Epithelial cell of proximal tubule (primary cell): ENCODE measurements at places on chromosomes 1 and 21.

DNA sequence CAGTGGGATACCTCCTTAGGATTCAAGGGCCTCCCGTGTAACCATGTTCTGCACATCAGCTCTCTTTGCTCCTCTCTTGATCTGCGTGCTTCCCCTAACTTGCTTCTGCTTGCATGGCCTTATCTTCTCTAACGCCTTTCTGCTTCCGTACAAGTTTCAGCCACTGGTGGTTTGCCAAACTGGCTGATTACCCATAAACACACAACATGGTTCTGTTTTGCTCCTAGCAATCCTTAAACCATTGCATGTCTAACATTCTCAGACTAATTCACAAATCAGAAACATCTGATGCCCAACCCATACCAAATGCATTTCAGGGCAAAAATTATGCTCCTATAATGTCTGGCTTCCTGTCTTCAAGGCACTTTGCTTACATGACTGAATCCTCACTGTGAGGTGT lies 166.4 kb downstream of the PBX1 start:
- no peak for DNase-seq

- DNase-seq, result no peak
Measured at GRCh38 chr1:82775406-82776000, 974.8 kb downstream of the ADGRL2 start.

- DNase-seq, result no peak
Measured at GRCh38 chr21:31607791-31608190, 51.7 kb upstream of the SOD1 start.

GRCh38 chr1:200415789-200416593 lies 6.2 kb upstream of the ZNF281 start:
- peak; percentile 85 for DNase-seq

DNA sequence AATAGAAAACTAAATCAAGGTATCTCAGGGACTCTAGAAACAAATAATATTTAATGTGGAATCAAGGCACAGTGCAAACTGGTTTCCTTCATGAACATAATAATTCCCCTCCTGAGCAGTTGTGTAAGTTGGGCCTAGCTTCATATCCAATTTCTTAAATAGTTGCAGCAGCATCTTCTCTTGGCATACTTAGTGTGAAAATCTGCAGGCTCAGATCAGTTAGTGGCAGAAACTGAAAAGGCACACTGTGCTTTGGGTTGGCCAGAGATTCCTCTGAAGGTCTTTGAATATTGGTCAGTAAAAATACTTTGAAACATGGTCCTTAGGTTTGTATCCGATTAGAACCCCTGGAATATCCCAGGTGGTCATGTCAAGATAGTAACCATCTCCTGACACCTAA lies 52.5 kb downstream of the CHRM3 start:
- DNase-seq, result no peak

GRCh38 chr1:221839782-221840395 lies 98.0 kb upstream of the DUSP10 start:
- peak; percentile 98 for DNase-seq

DNA sequence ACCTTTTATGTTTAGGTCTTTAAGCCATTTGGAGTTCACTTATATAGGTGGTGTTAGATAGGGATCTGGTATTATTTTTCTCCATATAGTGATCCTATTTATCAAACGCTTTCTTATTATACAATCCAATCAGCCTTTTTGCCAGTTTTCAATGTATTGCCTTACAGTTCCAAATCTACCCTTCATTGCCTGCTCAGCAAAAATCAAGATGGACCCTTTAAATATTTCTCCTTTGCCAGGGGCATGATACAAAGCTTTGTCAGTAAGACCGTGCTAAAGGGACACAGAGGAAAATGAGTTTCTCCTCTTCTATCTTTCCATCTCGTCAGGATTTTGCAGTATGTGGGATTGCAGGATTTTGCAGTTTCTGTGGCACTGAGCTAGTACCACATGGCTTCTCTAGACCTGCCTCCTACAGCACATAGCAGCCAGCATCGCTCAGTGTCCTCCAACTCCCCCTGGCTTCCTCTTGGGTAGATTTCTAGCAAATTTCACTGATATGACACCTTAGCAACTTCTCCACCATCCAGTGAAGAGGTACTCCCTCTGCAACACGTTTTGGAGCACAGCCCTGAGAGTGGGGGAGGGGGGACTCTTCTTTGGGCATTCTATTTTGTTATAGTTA lies 22.5 kb upstream of the CAP1 start:
- no peak for DNase-seq

DNA sequence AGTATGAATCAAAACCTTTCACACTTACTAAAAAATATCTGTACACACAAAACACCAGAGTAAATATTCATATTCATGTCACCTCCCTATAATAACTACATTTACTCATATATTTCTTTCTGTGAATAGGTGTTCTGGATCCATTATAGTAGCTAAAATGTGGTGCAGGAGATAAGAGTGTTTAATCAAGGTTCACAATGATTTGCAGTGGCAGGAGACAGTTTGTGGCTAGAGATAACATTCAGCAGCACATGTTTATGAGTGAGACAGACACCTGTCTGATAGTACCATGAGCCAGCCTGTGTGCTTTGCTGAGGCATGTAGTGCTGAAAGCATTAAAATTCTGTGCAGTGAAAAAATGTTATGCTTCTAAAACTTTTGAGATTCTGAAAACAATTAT lies 410.3 kb downstream of the SRGAP2C start:
- no peak for DNase-seq

- peak; percentile 46 for DNase-seq
Measured at GRCh38 chr1:78227705-78228635, 182.2 kb downstream of the GIPC2 start.

- no peak for DNase-seq
Measured at GRCh38 chr1:55418208-55419000, 203.2 kb upstream of the USP24 start.

DNA sequence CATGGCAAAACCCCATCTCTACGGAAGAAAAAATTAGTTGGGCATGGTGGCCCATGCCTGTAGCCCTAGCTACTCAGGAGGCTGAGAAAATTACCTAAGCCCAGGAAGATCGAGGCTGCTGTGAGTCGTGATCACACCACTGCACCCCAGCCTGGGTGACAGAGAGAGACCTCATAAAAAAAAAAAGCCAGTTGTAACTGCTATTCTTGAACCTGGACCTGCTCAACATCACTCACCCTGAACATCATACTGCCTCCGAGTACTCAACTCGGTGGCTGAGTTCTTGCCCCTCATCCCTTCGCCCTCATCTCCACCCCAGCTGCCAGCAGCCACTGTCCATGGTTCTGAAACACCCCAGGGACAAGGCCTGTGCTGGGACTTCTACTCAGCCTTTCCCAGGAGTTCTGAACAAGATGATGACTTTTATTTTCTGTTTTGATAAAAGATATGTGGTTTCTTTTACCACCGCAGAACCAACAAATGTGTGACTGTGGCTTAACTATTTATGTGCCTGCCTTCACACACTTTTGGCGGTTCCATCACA lies 5.4 kb upstream of the DISP3 start:
- no peak for DNase-seq

DNA sequence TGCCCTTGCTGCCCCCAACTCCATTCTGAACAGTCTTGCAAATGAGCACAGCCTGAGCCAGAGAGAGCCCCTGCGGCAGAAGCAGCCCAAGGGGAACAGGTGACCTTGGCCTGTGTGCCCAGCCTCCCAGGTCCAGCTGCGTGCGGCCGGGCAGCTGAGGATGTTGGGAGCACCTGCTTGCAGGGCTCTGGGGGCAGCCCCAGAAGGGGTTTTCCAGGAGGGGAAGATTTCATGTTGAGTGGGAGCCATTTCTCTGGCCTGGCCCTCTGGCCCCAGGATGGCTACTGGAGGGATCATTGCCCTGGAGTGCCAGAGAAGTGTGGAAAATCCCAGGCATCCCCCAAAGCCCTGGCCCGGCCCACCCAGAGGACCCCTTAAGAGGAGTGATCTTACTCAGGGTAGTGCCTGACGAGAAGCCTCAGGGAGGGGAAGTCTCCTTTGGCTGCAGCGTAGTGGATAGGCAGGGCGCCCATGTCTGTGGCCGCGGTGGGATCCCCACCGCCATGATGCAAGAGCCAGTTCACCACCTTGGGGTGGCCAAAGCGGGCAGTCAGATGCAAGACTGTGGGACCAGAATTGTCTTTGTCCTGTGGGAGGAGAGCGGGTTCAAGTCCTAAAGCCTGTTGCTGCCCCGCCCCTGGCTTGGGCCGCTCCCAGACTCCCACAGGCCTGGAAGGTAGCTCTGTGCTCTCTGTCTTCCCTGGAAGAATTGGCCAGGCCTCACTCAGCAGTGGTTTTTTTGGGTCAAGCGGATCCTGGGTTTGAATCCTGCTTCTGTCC lies 20.6 kb upstream of the RNU1-4 start:
- no peak for DNase-seq

DNA sequence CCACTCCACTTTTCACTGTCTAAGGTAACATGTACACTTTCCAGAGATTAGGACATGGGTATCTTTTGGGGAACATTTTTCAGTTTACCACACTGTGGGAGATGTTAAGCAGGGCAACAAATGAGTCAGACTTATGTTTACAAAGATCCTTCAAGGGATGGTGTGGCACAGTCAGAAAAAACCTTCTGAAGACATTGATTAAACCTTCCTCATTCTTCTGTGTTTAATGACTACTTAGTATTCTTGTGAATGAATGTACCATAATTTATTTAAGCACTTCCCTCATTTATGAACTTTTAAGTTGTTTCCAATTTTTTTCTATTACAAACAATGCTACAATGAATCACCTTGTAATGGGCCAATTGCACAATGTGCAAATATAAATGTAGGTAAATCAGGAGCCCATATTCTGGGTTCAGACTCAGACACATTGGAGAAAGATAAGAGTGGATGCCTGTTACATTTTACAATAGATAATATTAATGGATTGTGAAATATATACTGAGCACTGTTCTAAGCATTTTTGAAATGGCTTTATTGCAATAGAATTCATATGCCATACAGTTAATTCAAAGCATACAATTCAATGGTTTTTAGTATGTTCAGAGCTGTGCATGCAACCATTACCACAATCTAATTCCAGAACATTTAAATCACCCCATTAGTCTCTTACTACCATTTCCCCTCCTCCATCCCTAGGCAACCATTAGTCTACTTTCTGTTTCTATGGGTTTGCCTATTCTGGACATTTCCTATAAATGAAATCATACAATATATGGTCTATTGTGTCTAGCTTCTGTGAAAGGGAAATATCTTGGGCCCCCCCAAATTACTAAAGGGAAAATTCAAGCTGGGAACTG lies 1.9 kb upstream of the SFT2D2 start:
- DNase-seq, result no peak

GRCh38 chr1:241638909-241639622 lies 1.1 kb downstream of the CHML start:
- no peak for DNase-seq

GRCh38 chr1:74767490-74767889 lies 34.5 kb downstream of the TYW3 start:
- no peak for DNase-seq

DNA sequence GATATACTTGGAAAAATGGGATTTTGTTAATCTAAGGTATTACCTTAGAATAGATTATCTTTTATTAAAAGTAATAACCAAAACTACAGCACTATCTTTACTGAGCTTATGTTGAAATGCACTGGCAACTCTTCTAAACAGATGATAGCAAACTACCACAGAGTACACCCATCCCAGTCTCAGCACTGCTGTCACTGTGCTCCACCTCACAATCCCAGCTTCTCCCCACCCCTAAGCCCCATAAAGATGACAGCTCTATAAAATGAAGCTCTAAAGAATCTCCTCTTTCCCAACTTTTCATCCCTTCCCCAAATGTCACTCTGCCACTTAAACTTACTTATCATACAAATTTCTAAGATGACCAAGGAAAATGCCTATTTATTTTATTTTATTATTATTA lies 6.4 kb downstream of the DSTYK start:
- no peak for DNase-seq

GRCh38 chr21:46414965-46415275 lies 43.8 kb upstream of the DIP2A start:
- DNase-seq, result no peak

GRCh38 chr1:47948126-47948525 lies 49.1 kb downstream of the TRABD2B start:
- DNase-seq, result no peak

- no peak for DNase-seq
Measured at GRCh38 chr1:224302947-224303346, 27.0 kb downstream of the NVL start.

DNA sequence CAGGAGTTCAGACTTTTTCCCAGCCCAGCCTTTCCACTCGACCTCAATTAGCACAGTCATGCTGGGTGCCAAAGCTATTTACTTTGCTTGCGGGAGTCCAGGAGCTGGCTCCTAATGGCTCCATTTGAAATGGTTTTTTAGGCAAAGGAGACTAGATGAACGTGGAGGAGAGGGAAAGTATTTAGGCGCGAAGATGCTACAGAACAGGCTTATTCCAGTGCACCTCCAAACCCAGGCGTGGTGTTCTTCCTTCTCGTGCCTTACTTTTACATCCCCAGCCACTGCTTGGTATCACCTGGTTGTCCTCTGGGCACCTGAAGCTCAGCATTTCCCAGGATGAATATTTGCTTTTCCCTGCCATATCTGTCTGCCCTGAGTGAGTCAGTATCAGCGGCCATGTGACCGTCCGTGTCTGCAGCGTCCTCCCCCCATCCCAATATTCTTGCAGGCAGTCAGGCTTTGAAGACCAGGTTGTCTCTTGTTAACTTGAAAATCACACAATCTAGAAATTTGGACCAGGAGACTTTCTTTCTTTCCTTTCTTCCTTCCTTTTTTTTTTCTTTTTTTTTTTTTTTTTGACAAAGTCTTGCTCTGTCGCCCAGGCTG lies 198.5 kb downstream of the DYRK1A start:
- DNase-seq, result no peak
